ENCODE measurements at places on chromosomes 13 and 19.

GRCh38 chr19:3186891-3187661, 1.3 kb downstream of the NCLN start:
- no peak for DNase-seq

DNA sequence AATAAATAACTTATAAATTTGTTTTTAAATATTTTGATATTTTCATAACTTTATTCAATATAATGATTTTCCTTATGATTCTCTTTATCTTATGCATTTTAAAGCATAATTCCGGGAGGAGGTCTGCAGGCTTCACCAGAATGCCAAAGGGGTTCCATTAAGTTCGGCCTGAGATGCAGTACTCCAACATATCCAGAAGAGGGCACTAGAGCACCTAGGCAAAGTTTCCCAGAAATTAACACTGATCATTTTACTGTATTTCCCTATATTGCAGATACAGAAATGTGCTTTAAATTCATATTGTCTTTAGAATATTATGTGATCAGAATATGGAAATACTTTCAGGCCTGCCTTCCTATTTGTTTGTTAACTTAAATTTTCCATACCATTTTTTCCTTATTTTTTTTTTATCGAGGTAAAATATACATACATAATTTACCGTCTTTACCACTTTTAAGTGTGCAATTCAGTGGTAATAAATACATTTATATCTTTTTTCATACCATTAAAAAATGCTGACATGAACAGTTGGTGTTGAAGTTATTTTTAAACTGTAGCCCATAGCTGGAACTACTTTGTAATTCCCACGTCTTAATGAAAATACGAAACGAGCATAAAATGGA, 58.9 kb upstream of the TM9SF2 start:
- no peak for DNase-seq

DNA sequence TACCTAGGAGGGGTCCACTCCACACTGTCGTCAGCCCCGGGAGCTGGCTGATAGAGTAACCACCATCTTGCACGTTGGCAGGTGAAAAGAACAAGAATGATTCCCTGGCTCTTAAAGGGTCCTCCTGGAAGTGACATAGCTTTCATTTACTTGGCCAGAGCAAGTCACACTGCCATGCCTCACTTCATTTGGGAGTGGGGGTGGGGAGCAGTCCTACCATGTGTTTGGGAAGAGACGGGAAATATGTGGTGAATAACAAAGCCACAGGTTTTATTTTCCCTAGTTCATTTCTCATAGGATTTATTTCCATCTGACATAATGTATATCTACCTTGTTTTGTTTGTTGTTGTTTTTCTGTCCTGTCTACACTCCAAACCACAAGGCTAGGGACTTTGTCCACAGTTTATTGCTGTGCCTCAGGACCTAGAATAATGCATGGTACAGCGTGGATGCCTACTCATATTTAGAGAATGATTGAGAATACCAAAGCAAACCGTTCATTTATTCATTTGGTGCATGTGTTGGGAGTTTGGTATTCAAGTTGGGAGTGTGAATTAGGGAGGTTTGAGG, 26.8 kb downstream of the UBAC2 start:
- no peak for DNase-seq

DNA sequence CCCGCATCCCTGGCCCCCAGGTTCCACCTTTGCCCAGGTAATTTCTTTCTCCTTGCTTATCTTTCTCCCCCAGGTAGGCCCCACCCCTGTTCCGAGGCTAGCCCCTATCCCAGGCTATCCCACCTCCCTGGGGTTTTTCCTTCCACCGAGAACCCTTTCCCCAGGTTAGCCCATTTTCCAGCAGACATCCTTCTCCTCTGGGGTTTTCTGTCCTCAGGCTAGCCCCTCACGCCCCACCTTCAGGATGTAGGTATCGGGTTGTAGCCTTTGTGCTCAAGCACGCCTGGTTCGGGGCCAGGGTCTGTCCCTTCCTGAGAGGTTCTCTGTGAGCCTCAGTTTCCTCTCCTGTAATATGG, 837 bp downstream of the FSD1 start:
- no peak for DNase-seq

DNA sequence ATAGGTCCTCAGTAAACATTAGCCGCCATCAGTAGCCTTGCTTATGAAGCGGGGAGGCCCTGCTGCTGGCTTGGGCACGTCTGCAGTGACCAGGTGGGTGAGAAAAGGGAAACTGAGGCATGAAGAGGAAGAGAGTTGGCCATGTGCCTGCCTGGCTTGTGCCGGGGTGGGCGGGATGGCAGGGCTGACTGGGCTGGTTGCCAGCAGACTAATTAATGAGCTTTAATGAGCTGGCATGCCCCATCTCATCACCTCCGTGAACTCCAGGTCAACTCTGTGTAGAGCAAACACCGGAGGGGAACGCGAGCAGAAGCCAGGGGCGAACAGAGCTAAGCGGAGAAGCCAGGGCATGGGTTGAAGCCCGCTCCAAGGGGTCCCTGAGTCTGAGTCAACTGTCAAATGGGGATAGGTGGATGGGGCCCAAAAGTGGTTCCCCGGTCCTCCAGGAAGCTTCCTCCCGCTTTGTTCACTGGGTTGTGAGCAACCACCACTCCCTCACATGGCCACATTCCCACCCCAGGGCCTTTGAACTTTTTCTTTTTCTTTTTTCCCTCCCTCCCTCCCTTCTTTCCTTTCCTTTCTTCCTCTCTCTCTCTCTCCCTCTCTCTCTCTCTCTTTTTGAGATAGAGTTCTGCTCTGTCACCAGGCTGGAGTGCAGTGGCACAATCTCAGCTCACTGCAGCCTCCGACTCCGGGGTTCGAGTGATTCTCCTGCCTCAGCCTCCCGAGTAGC, 8.7 kb downstream of the NR2F6 start:
- DNase-seq, result no peak

DNA sequence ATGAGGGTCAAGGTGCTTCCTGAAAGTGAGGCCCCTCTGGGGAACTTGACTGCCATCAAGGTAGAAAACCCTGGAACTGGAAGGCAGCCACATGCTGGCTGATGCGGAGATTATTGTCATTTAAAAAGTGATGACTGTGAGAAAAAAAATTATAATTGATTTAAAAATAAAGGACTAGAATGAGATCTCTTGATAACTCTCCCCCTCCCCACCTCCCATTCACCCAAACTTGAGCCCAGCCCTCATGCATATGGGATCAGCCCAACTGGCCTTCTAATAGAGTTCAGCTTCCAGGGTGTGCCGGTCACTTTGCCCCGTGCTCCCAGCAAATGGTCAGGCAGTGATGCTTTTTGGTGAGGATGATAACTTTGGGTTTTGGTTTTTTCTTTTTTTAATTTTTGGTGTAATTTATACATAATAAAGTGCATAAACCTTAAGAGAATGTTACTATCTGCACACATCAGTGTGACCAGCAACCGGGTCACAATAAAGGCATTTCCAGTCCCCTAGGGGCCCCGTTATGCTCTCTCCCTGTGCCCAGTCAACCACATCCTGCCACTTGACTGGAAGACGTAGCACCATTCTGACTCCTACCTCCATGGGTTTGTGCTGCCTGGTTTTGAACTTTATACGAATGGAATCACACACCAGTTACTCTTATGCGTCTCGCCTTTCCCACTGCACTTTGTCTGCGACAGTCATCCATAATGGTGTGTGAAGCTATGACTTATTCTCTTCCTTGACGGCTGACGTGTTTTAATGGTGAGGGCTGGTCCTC, 187.9 kb downstream of the USP12 start:
- no peak for DNase-seq

- DNase-seq, result no peak
Observed at GRCh38 chr19:54937926-54938325, 9.4 kb downstream of the NLRP7 start.

GRCh38 chr13:75308222-75308621, 173.7 kb downstream of the TBC1D4 start:
- DNase-seq, result no peak

GRCh38 chr13:98307463-98308085, 130.5 kb upstream of the RNF113B start:
- DNase-seq, result no peak

DNA sequence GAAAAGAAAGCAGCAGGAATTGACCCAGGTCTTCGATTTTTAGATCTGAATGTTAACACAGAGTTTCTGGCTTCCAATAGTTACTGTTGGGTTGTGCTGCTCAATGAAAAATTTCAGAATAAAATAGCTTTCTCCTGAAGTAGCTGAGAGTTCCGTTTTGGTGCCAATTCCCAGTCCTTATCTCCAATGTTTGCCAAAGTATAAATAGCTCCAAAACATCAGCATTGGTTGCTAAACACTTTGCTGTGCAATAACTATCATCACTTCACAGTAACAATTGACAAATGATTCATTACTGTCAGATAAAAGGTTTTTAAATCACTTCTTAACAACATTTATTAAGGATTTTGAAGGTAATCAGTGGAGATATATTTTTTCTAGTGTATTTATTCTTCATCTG, 446.0 kb downstream of the PCDH20 start:
- DNase-seq, result no peak

DNA sequence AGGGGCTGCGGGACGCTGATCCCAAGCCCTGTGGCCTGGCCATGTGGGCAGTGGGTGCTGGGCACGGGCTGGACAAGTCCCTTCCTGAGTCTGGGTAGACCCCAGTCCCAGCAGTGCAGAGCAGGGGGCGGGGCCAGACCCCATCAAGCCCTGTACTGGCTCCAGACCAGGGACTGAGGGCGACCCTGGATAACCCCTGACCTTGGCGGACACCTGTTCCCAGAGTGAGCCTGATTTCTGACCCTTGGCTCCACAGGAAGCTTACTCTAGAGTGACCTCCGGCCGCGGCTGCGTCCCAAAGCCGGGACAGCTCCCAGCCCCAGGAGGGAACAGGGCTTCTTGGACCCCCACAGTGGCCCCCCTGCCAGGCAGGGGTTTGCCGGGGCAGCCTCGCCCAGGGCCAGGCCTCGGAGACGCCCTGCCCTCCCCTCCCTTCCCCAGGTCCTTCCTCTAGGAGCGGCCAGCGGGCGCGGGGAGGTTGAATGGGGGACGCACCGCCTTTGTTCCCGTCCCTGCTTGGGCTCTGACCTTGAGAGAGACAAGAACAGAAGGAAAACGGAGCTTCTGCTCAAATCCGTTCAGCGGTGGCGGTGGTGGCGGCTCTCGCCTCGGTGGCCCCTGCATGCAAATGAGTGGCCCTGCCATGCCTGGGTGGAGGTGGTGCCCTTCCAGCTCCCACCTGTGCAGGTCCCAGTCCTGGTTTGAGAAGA, 2.3 kb upstream of the EFNA2 start:
- DNase-seq, result no peak
